ENCODE measurements at places on chromosomes 1 and 21.
A peak's percentile ranks its signal among the peaks of the same experiment; 100 is the strongest.

GRCh38 chr1:57024855-57025254 lies 59.0 kb upstream of the C8B start:
- no peak for DNase-seq

GRCh38 chr1:204081164-204081790 lies 8.4 kb downstream of the SOX13 start:
- no peak for DNase-seq

DNA sequence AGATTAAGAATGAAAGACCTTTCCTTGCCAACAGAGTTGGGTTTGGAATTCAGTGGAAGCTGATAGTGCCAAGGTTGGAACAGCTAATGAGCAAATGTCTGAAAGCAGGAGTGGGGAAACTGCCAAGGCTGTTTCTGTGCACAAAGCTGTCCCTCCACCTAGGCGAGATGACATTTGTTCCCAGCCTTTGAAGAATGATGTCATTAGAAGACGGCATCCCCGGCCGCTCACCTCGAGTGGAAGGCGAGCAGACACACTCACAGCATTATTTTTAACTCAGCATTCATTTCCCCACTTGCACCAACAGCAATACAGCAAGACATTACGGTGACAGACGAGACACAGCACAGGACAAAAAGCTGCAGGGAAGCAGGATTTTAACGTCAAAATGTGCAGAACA lies 463.9 kb downstream of the PCP4 start:
- no peak for DNase-seq

DNA sequence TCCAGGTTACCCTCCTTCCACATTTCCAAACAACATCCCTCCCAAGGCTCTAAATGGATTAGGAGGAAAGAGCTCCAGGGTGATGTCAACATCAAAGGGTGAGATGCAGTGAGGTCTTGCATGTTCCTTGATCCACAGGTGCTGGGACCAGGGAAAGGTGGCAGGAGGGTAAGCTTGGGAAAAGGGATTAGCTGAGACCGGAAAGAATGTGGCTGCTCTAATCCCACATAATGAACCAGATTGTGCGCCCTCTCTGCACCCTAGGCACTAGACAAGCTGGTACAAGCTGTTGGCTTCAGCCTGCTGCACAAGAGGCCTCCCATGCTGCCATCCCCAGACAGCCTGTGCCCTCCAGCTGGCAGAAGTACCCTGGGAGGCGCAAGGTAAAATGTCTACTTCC lies 34.9 kb downstream of the PLXNA2 start:
- no peak for DNase-seq

GRCh38 chr1:42942444-42942843 lies 16.2 kb downstream of the SLC2A1 start:
- no peak for DNase-seq

GRCh38 chr1:28915031-28915895 lies 894 bp downstream of the EPB41 start:
- DNase-seq, result peak; percentile 65

DNA sequence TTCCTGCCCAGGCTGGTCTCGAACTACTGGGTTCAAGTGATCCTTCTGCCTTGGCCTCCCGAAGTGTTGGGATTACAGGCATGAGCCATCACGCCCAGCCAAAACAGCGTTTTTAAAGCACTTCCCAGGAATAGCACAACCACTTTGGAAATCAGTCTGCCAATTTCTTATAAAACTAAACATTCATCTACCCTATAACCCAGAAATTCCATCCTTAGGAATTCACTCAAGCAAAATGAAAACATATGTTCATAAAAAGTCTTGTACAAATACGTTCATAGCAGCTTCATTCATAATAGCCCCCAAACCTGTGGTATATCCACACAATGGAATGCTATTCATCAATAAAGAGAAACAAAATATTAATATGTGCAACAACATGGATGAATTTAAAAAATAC lies 36.1 kb downstream of the PHC2 start:
- no peak for DNase-seq

DNA sequence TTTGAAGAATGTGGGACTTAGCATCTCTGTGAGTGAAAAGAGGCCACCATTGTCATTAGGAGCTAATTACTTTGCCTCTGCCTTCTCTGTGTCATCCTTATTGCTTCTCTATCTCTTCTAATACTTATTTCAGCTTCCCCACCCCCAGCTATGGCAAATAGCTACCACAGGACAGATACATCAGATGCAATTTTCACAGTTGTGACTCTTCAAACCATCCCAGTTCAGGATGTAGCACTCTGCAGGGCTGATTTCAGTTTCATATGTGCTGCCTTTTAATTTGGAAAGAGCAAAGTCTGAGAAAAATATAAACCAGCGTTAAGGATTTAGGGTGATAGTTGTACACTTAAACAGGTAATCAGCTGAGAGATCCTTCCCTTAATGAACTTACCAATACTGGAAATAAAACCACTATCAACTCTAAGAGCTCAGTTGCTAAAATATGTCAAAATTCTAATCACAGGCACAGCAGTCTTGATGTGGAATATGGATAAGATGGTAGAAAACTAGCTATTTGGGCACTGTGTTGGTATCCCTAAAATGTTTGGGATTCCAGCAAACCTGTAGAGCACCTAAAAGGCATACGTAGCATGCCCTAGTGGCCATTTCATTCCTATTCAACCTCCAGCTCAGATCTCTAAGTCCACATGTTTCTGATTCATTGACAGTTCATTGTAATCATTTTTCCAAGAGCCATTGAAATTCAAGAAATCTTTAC lies 148.4 kb downstream of the SYT2 start:
- DNase-seq, result no peak

GRCh38 chr21:40622531-40622930 lies 224.4 kb downstream of the DSCAM start:
- DNase-seq, result no peak

DNA sequence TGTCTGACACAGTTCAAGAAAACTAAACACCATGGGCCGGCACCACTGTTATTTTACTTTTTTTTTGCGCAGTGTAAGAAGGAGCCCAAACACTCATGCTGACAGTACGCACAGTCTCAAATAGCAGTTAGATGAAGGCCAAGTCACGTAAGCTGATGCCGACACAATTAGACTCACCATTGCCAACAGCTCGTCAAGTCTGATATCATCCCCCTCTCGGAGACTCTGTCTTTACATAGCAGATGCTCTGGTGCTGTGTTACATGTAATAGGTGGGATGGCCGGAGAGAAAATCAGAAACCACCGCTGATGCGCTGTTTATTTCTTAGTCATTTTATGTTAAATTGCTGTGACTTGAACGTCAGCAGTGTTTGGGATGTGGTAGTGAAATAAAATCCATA lies 49.3 kb downstream of the TGFB2 start:
- no peak for DNase-seq

DNA sequence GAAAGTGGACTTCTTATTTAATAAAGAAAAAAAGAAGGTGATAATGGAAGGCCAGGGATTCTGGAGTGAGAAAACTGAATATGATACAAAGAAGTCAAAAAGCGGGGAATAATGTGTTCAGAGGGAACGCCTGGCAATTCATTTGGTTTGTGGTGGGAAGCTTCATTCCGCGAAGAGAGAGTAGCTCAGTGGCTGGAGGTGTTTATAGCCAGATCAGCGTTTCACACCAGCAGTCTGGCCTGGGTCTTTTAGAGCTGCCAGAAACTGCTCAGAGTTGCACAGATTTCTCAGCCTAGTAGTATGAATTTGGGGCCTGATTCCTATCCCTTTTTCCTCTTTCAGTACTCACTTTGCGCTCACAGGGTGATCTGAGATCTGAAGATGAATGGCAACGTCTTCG lies 67.8 kb upstream of the IPO9 start:
- no peak for DNase-seq

DNA sequence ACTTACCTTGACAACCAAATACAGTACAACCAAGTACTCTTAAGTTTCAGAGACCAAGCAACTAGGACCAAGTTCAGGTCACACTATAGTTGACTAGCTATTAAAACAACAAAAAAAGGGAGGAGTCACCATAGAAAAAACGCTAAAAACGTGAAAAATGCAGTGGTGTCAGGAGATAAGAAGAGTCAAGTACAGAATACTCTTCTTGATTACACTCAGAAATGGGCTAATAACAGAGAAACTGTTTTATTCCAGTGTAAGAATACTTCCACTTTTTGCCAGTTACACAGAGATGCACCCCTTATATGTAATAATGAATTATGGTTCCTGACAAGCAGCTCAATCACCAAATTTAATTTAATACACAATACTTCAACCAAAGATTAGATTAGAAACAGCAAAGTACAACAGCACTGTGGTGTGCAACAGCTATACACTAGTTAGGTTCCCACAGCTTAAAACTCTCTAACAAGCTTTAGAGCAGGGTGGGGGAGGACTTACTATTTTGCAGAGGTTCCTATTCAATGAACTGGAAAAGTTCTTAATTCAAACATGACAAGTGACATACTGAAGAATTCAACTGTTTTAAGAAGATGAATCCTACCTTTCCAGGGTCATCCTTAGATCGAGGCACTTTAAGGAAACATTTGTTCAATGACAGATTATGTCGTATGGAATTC lies 70.4 kb downstream of the FOXJ3 start:
- DNase-seq, result no peak

- DNase-seq, result no peak
These were observed 1557.4 kb downstream of the PLA2G4A start for GRCh38 chr1:188386161-188386560.

- no peak for DNase-seq
These were observed 93.1 kb downstream of the DMRTB1 start for GRCh38 chr1:53552146-53552861.

DNA sequence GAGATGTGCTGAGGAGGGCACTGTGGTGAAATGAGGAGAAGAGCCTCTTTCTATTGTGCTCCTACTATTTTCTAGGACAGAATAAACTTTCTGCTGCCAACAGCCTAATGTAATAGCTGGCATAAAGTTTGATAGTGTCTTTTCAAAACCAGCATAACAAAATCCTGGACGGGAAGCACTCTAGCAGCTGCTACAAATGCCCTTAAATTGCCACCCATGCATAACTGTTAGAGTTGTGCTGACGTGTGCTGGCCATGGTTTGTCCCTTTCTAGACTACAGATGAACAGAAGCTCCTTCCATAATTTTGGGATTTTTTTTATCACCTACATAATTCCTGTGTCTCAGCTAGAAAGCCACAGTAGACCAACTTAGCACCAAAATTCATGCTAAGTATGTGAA lies 88.5 kb upstream of the DEPDC1 start:
- no peak for DNase-seq

- no peak for DNase-seq
These were observed 93.1 kb downstream of the MIS18A start for GRCh38 chr21:32185726-32186125.

- no peak for DNase-seq
These were observed 62.1 kb downstream of the HSD3B1 start for GRCh38 chr1:119569095-119569494.

DNA sequence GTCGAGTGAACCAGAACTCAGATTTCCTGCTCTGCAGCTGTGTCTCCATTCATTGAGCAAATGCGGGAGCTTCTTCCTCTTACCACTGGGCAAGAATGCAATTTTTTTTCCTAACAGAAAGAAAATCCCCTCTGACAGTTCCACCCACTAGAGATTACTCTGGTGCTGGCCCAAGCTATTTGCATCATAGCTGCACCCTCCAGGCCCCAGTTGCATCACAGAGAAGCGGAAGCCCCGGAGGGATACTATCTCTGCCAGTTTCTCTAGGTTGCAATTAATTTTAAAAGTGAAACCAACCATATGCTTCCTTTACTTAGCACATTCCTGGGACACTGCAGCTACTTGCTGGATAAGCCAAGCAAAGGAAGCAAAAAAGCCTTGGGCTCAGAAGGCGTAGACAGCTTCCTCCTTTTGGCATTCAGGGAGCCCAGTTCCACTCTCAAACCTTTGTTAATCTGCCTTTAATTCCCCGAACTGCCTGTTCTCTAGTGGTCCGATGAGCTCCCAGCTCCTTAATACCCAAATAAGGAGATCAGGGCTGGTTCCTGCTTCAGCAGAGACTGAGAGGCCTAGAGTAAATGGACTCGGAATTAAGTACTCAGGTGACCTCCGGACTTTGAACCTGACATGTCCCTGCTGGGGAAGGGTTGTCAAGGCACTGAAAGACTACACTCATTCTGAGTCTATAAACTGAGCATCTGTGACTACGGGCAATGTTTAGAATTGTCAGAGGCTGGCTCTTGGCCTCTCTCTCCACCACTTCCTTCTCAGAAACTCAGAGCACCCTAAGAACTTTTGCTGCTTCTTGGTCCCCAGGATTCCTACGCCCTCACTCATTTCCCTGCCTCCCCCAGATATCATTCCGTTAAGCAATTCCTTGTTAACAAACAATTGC lies 72.5 kb upstream of the TNFSF18 start:
- DNase-seq, result peak; percentile 55
